ENCODE measurements at places on chromosomes 2 and 18.

DNA sequence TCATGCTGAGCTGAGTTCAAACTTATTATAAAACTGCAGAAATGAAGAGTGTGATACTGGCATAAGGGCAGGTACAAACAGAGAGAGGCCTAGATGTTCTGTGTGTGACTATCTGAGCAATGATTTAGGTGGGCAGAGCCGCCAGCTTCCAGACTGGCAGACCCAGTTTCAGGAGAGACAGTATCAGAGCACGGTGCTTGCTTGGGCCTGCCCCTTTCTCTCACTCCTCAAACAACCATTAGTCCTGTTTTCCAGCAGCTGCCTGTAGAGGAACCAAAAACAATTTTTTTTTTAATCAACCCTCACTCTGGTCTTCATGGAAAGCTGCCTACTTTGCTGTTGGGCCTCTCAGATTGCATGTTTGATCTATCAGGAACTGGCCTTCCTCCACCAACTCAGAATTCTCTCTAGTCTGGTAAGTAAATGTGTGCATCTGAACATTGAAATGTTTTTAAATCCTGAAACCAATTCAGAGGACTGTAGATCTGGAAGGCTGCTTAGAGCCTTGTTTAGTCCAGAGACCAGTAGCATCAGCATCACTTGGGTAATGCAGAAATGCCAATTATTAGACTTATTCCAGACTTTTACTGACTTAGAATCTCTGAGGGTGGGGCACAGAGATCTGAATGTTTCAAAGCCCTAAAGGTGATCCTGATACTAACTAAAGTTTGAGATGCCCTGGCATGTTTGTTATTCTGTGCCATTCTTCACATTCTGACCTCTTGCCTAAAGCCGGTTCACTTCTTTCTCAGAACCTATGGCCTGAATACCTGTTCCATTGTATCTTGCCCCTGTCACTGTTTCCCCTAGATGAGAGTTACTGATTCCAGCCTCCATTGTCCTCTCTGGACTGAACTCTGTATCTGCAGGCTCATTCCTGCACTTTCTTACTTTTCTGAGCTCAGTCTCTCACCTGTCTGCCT lies 24.8 kb upstream of the CRIM1 start:
- no peak for DNase-seq

- DNase-seq, result no peak
Observed at GRCh38 chr2:242004223-242004901, 134.8 kb downstream of the RTP5 start.

GRCh38 chr2:189092936-189093335 lies 86.6 kb downstream of the COL5A2 start:
- DNase-seq, result no peak

- peak; percentile 78 for DNase-seq
Observed at GRCh38 chr18:79395761-79396404, at the start of gene NFATC1. Gene NFATC1 (plus strand): TSS chr18:79395930. CDS start chr18:79396225, 295 bp downstream.

DNA sequence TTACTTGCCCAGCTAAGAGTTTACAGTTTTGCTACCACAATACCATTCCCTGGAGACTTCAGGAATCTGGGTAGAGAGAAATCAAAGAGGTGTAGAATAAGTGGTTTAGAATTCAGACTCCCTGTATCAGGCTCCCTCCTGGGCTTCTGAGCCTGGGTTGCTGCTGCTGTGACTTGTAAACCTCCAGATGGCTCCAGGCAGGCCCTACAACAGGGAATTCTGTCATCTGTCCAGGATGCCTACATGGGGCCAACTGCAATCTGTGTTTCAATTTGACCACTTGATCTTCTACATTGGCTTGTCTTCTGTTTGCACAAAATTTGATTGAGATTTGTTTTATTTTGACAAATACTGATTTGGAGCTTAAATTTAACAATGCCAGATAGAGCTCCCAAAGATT lies 183.9 kb downstream of the RAD51AP2 start:
- no peak for DNase-seq

Measured in stimulated activated CD8-positive, alpha-beta memory T cell treated with anti-CD3 and anti-CD28 coated beads, Interleukin-12 subunit alpha, Interleukin-12 subunit beta, amount 100 ng/mL, for 4 hours (primary cell).